ENCODE measurements at places on chromosomes 5 and 9.

GRCh38 chr5:149283626-149284480 lies 12.2 kb downstream of the AFAP1L1 start:
- DNase-seq, result no peak

DNA sequence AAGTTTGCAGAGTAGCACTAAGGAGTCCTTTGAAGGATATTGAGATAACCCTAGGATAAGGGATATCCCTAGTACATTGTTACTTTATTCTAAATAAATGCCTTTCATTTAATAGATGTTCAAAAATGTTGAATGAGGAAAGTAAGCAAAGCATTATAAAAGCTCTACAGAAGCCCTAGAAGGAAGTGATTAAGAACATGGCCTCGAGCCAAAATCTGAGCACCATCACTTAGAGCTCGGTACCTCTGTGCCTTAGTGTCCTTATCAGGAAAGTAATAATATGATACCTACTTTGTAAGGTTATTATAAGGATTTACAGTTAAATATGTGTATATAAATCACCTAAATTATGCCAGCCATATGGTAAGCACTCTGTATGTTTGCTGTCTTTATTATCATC lies 242.6 kb downstream of the KIAA0825 start:
- no peak for DNase-seq

DNA sequence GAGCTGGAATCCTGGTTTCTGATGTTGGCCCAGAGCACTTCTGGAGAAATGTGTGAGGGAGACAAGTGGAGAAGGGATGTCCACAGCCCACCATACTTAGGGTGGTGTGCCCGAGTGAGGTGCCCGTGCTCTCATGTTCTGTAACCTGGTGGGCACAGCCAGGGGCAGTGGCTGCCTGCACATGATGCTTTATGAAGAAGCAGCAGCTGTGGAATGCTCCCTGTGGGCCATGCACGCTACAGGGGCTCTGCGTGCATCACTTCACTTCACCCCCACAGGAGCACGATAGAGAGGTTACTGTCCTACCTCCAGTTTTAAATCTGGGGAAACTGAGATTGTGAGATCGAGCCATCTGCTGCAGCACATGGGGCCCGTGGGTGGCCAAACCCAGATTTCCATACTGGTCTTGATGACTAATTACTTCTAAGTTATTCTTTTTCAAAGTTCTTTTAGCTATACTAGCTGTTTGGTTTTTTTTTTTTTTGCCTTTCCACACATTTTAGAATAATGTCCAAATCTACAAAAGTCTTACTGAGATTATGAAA lies 441.6 kb downstream of the GADD45G start:
- DNase-seq, result no peak

- DNase-seq, result no peak
These were observed 29.8 kb upstream of the MIER3 start for GRCh38 chr5:56981548-56982315.

DNA sequence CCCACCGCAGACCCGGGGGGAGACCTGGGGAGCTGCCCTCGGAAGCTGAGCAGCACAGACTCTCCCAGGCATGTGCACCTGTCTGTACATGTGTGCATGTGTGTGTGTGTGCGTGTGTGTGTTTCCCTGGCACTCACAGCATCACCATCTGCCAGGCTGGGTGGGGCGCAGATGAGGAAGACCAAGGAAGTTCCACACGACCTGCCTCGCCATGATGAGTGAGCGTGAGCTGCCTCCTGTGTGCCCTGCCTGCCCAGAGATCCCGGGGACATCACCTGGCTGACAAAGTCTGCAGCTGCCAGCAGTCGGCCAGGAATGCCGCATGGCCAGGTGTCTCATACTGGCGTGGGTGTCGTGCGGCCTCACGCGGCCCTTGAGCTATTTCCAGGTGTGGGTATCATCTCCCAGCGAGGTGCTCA lies 4.0 kb upstream of the GPSM1 start:
- no peak for DNase-seq

GRCh38 chr5:76642390-76643040 lies 19.3 kb upstream of the F2RL2 start:
- no peak for DNase-seq

DNA sequence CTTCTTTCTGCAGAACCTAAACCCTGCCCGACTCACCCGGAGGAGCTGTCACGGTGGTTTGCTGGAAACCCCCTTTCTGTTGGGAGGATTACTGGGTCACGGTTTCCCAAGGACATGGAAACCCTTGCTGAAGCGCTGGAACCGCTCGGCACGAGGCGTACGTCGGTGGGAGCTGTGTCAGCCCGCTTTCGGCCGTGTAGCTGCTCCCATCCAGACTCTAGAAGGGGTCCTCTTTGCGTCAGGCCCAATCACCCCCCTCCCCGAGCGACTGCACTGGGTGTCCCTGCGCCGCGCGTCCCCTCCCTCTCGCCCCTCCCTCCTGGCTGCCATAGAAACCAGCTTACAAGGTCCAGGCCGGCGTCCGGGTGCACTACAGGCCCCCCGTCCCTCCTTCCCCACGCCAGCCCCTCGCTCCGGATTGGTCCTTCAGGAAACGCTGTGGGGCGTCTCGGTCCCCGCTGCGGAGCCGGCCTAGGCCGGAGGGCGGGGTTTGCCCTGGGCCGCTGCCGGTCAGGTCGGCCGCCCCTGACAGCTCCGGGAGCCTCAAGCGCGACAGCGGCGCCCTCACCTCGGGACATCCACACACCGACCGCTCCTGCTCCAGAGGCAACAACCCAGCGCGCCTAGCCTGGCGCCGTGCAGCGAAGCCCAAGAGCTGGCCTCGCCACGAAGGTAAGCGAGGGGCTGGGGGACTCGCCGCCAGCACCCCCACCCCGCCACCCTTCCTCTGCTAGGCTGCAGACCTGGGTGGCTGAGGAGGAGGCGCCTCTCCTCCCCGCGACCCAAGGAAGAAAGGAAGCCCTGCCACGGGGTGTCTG lies at the start of gene NIM1K:
TSS of gene NIM1K (plus strand) at position 486 of the 818 bp plus-strand sequence. CDS start 53,551 bp downstream, outside the sequence.
- DNase-seq, result peak; percentile 27

GRCh38 chr9:77910194-77910621 lies 121.4 kb downstream of the GNAQ start:
- no peak for DNase-seq

DNA sequence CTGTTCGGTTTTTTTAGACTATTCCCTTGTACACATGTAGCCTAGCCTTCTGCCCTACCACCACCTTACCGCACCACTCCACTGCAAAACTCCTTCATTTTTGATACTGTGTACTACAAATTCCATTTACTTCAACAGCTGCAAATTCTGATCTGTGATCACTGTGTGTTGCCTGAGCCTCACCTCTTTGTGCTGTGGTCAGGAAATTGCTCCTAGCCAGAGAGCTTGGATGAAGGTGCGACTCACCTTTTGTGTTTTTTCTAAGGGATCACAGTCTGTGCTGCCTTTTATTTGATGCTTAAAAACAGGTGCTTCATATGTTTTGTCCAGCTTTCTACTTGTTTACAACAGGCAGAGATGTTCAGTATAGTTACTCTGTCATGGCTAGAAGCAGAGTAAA lies 31.5 kb downstream of the CSNK1G3 start:
- no peak for DNase-seq

DNA sequence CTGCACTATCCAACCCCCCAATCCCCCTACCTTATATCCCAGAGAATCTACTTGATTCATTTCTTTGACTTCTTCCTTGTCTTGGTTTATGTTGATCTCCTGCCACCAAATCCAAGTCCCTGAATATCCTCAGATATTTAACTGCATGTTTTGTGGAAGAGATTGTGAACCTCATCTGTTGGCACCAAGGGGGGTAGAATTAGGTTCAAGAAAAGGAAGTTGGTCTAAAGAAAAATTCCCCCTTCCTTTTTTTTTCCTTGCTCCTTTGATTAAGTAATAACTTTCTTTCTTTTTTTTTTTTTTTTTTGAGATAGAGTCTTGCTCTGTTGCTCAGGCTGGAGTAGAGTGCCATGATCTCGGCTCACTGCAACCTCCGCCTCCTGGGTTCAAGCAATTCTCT lies 526 bp upstream of the CD14 start:
- no peak for DNase-seq

DNA sequence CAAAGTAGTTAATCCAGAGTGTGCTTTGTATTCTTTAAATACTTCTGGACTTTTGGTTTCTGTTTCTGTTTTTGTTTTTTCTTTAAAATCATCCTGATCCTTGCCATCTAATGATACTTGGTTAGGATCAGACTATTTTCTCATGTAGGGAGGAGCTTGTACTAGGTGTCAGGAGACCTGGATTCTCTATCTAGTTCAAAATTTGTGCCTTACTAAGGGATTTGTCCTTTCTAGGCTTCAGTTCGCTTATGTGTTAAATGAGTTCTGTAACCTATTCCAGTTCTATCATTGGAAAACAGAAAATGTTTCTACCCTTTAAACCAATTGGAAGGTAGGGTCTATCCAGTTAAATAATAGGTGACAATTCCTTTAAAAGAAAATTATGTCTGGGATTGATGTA lies 3.3 kb upstream of the MEF2C start:
- DNase-seq, result no peak

GRCh38 chr9:38215465-38215864 lies 146.4 kb upstream of the SHB start:
- DNase-seq, result no peak

DNA sequence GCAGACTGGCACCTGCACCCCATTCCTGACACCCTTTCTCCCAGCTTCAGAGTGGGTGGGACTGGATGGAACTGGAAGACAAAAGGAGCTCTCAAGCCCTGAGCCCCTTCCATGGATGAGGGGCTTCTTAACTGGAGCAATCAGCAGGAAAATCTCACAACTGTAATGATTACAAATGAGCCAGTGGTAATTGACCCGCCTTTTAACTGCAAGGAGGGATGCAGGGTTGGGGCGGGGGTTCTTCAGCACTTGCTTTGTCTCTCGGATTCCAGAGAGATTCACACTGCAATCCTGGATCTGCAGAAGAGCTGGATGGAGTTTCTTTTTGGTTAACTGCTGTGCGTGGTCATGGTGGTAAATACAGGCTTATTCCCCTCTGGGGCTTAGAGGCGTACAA lies 160.1 kb upstream of the SHB start:
- no peak for DNase-seq

DNA sequence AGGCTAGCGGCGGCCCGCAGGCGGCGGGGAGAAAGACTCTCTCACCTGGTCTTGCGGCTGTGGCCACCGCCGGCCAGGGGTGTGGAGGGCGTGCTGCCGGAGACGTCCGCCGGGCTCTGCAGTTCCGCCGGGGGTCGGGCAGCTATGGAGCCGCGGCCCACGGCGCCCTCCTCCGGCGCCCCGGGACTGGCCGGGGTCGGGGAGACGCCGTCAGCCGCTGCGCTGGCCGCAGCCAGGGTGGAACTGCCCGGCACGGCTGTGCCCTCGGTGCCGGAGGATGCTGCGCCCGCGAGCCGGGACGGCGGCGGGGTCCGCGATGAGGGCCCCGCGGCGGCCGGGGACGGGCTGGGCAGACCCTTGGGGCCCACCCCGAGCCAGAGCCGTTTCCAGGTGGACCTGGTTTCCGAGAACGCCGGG lies 253 bp downstream of the SLC12A2 start:
- no peak for DNase-seq

GRCh38 chr5:65108786-65109743 lies 340.3 kb downstream of the CWC27 start:
- DNase-seq, result no peak

- no peak for DNase-seq
These were observed 14.0 kb downstream of the AQP7 start for GRCh38 chr9:33388110-33388994.

- DNase-seq, result no peak
These were observed 7.2 kb downstream of the TAS2R1 start for GRCh38 chr5:9622971-9623421.

DNA sequence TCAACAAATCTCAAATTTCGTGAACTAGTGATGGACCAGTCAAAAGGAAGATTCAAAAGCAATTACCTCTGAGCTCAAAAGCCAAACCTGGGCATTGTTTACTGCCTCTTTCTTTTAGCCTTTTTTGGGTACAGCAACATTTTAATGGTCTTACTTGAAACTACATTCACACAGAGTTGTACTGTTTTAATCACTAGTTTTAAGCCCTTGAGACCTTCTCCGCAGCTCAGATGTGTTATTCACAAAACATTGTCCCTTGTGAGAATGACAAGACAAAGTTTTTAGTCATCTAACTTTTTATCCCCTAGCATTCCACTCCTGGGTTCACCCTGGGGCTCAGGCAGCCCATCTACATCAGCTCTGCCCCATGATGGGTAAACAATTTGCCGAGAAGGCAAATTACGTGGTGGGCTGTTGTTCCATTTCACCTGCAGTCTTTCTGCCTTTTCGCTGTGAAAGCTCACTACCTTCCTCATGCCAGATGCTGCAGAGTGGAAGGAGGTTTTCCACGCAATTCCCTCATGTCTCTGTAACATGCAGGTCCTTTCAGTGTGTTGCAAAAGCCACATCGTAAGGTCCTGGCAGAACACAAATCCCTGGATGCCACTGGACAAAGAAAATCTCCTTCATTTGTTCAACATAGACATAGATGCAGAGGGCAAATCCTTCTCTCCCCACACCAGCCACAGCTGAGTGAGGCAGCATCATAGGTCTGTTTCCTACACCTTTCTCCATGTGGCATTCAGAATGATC lies 175.7 kb downstream of the EBF1 start:
- no peak for DNase-seq

DNA sequence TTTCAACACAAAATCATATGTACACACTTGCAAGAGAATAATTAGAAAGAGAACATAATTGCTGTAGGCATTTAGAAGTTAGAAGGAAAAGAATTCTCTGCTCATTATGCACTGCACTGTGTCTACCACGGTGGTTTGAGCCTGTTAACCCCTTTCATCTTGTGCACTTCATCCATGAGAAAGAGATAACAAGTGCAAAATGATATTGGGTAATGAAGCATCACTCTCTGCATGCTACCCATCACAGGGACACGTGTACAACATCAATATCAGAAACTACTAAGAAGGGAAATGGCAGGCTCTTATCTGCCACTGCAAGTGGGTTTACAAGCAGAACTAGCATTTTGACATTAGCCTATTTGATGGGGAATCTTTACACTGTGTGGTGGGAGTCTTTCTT lies 202.6 kb downstream of the CDH12 start:
- no peak for DNase-seq

DNA sequence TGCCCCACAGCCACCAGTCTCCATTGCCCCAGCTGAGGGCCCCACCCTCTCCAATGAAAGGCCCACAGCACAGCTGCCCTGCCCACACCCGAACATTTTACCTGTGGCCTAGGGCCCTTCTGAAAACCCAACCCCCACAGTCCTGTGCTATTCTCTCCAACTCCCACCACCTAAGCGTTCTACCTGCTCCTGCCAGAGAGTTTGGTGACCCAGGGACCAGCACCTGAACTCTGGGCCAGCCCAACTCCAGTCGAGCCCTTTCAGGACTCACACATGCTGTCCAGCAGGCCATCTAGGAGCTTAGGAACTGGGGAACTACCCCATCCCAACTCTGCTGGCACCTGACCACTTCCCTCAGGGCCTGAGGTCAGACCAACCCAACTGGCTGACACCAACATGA lies 562.3 kb downstream of the DNAH5 start:
- no peak for DNase-seq

GRCh38 chr5:103211576-103212561 lies 46.7 kb upstream of the MACIR start:
- DNase-seq, result peak; percentile 30

DNA sequence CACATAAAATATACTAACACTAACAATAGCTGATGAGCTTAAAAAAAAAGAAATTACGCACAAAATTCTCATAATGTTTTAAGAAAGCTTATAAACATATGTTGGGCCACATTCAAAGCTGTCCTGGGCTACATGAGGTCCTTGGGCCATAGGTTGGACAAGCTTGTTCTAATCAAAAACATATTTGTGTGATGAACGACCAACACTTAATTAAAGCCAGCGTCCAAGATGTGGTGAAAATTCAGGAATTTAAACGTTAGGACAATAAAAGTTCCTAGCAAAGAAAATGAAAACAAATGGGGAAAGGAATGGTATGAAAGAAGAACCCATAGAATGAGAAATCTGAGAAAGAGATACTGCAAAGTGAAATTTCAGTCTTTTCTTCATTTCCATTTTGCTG lies 429.6 kb upstream of the DMAC1 start:
- no peak for DNase-seq

Data from CD4-positive, alpha-beta T cell treated with Interleukin-17A for 1 hour (primary cell).